ENCODE measurements at places on chromosomes 1 and 21.

DNA sequence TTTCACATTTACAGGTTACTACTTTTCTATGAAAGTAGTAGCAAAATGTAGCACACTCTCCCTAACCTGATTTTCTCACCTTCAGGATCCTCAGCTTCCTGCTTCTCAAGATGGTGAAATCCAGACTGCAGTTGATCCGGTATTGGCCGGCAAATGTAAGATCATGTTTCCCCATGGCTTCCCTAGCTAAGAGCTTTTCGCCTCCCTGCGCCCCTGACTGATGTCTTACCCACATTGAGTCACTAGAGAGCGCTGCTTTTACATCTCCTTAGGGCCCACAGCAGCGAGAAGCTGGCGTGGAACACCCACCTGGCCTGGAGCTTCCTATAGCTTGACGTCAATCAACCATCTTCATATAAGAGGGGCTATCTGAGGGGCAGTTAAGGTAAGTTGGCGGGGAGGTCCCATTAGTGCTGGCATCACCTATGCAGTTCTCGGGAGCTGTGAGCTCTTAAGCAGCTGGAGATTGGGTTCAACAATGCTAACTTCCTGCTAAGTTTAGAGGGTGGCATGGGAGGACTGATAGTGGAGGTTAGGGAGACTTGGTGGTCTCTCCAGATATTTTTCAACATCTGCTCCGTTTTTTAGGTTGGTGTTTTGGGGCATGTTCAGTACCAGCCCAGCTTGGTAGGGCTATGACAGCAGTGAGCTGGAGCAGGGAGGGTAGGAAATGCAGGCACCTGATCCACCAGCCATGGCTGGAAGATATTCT, 5.5 kb downstream of the PTPN7 start:
- DNase-seq, result peak; percentile 38

GRCh38 chr1:67322442-67322841, 14.8 kb downstream of the IL12RB2 start:
- DNase-seq, result no peak

DNA sequence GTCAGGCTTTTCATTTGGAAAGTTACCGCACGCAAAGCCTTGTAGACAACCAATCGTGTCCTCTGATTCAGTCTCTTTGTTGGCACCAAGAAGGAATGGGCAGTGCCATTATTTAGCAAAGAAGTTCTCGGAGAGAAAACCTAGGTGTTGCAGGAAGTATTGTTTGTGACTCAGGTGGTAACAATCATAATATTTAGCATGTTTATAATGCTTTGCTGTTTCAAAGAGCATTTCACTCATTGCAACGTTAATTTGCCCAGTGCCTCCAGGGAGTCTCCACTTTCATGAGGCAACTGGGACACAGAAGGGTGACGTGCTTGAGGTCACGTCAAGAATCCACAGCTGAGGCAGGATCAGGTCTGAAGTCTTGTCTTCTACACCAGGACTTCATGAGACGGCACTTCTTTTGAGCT, 31.4 kb downstream of the STPG1 start:
- DNase-seq, result no peak

GRCh38 chr1:101245246-101245927, 8.6 kb downstream of the S1PR1 start:
- DNase-seq, result no peak

- DNase-seq, result no peak
These were observed 53.5 kb upstream of the CD34 start for GRCh38 chr1:207964195-207964966.

- DNase-seq, result no peak
These were observed 29.1 kb upstream of the PARP1 start for GRCh38 chr1:226436855-226437491.

GRCh38 chr1:226490426-226490809, 58.1 kb upstream of the STUM start:
- DNase-seq, result no peak

GRCh38 chr1:224539971-224540370, 76.1 kb upstream of the CNIH3 start:
- no peak for DNase-seq

DNA sequence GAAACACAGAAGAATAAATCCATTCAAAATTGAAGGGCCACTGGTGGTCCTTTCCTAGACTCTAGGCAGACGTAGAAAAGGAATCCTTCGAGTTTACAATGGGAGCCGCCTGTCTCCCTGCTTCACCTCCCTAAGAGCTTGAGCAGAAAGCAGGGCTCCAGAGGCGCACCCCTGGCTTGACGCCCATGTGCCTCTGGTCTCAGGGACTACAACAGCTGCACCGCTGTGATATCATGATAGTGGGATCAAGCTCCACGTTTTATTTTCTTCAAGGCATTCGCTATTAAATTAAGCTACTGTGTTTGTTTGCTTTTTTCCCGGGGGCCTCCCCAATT, 403 bp upstream of the C1orf122 start:
- no peak for DNase-seq

GRCh38 chr1:175922254-175922881, 179.0 kb upstream of the TNR start:
- no peak for DNase-seq

- DNase-seq, result no peak
These were observed 310.3 kb downstream of the SIPA1L2 start for GRCh38 chr1:232319518-232320210.

DNA sequence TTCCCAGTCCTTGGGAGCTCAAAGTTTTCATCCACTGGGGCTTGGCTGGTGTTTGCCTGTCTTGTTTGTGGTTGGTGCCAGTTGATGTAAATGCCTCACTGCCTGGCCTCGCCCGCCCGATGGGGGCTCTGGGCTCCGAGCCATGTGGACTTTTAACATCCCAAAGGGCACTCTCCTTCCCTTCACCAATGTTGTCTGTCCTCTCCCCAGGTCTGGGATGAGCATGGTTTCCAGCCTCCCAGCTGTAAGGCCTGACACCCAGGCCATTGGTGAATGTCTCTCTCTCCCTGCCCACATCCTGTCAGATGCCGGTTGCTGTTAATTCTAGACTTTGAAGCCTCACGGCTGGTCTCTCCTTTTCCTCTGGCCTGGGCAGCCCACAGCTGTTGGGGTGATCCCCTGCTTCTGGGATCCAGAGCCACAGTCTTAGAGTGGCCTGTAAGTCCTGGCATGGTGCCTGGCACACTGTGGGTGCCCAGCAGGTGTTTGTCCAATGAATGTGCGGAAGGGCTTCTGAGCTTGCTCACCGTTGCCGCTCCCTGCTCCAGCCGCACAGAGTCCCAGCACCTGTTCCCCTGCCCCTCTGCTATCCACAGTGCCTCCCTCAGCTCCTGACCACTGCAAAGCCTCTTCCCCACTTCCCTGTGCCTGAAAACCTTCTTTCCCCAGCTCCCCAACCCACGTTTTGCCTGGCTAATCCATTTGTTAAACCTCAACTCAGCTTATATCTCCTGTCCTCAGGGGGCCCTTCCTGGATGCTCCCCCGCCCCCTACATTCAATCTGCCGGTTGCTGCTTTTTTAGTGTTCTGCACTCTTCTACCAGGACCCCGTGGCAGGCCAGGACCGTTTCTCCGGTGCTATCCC, 3.3 kb upstream of the C1orf174 start:
- DNase-seq, result no peak

DNA sequence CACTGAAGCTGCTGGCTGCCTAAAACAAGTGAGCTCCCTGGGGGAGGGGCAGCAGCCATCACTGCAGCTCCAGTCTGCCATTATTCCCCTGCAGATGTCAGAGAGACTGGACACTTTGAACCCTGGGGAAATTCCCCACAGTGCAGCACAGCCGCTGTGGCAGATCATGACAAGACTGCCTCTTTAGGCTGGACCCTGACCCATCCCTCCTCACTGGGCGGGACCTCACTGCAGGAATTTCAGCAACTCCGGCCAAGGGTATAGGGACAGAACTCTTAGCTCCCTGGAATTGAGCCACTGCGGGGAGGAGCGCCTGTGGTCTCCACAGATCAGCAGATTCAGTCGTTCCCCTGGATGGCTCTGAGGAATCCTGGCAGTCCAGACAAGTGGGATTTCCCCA, 964.6 kb downstream of the BRINP3 start:
- no peak for DNase-seq

DNA sequence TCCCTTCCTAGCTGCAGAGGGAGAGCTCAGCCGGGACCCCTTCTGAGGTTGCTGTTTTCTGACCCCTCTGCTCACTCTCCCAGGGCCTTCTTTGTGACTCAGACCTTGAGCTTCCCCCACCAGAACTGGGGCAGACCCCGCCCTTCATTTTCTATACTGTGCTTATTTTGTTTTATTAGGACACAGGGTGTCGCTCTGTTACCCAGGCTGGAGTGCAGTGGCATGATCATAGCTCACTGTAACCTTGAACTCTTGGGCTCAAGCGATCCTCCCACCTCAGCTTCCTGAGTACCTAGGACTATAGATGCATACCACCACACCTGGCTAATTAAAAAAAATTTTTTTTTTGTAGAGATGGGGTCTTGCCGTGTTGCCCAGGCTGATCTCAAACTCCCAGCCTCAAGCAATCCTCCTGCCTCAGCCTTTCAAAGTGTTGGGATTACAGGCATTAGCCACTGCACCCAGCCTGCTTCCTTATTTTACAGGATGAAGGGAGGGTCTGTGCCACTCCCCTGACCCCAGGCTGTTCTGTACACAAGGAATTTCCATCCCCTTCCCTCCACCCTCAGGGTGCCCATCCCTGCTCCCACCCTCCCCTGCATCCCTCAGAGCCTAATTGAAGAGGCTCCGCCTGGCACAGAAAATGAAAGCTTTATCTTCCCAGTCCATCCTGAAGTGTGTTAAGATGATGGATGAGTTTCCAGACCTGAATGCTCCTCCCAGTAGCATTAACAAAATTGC, 195.2 kb upstream of the POU3F1 start:
- no peak for DNase-seq

DNA sequence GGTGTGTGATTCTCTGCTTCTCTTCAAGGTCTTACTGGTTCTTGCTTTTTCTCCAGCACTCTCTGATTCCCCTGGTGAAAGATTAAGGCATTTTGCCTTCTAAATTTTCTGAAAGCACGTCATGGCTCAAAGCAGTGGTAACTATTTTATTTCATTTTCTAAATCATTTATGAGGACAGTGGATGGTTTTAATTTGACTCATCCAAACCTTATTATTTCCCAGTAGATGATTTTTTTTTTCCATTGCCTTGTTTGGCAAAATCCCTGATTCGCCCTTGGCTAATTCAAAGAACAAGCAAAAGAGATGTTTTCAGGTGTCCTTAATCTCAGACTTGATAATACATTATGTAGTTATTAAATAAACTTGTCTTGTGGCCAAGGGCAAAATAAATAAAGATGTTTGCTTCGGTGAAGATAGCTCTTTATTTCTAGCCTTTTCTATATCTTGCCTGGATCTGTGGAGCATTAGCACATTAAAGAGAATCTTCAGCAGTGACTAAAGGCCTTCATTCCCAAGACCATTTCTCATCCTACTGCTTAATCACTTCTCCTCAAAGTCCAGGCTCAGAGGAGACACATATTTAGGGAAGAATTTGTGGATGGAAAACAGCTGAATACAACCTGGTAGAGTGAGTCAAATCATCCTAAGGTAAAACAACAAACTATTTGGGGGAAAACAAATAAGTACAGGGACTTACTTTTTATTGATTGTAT, 359.8 kb downstream of the DUSP10 start:
- no peak for DNase-seq

DNA sequence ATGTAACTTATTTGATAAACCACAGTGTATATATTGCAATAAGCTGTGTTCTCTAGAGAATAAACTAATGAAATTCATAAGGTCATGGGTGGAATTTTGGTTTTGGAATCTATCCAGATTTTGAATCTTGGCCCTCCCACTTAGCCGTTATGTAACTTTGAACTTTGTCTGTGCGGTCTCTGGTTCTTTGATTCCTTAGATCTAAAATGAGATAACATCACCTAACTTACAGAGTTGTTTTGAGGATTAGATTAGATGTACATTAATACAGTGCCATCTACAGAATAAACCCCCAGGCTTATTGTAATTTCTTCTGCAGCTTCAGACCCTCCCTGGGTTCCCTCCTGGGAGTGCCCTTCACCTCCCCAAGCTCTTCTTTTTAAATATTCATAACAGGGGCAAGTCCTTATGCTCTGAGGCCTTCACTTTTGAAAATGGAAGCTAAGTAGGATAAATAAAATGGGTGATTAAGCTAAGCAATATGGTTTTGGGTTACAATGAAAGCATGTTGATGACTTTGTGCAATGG, 124.3 kb downstream of the ATG4C start:
- DNase-seq, result no peak

DNA sequence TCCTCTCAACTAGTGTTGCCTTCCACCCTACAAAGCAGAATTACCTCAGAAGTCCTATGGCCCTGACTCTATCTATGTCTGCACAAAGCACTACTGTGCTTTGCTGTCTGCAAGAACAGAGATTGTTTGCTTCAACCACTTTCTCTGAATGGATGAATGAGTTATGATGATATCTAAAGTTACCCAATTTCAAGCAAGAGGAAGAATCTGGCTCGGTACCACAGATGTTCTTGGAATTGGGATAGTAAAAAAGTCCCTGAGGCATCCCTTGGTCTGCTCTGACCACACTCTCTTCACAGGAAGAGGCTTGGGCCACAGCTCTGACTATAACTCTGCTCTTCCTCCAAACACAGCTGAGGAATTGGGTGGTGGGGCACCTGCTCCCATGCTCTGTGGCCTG, 31.2 kb downstream of the MTARC1 start:
- no peak for DNase-seq

DNA sequence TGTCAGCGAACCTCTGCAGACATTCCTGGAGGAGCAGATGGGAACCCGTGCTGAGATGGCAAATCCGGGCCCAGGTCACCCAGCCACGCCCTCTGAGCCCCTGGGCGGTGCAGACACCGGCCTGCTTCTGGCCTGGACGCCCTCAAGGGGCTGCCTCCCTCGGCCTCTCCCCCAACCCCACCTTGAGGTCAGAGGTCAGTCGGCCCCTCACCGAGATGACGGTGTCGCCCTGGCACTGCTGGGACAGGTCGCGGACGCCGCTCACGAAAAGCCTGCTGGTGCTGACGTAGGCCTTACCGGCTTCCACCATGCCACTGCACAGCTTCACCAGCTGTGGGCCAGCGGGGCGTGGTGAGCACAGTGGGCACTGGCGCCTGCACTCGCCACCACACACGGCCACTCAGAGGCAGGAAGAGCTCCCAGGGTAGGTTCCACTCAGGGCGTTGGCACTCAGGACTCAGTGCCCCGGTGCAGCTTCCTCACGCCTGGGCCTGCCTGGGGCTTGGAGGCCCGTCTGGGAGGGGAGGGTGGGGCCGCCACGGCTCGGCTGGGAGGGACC, 4.7 kb downstream of the ACAP3 start:
- no peak for DNase-seq

DNA sequence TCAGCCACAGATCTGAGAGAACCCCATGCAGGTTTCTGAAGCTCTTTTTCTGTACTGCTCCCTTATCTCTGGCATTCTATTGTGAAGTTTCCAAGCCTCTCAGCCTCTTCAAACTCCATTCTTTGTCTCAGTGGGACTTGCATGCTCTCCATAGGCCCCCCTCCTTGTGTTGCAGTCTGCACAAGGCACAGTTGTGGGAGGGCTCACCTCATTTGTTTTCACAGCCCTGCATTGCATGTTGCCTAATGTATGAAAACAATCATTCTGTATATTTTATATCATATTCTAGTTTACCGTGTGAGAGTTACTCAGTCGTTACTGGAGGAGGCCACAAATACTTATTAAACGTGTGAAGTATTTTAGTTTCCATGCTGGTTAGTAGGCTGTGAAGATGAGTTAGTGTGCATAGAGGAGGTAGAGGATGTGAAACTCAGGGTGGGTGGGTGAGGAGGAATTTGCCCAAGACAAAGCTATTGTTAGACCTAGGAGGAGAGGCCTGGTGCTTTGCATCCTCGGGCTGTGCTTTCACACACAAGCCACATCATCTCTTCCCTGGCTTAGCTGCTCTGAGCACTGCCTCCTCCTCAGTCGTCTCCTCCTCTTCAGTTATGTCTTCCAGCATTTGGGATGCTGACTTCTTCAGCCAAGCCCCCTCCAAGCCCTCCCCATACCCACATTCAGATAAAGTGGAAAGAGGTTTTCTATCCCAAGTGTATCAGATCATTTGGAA, 7.8 kb upstream of the CHI3L2 start:
- DNase-seq, result no peak
